ENCODE measurements at places on chromosomes 3 and 15.

GRCh38 chr3:12427551-12427950, 56.7 kb upstream of the TSEN2 start:
- DNase-seq, result no peak

DNA sequence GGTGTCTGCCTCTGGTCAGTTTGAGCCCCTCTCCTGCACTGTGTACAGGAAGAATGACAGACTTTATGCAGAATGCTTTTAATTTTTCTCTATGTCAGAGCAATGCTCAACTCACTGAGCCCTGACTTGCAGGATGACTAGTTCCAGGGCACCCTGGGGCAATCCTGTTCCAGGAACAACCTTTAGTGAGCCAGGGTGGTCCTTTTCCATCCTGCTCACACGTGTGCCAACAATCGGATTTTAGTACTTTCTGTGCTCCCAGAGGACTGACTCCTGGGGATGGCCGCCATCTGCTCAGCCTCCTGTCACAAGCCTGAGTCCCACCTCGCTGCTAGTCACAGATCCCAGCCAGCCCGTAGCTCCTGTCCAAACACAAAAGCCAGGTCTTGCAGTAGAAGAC, 48.2 kb upstream of the ALDH1A3 start:
- DNase-seq, result no peak

DNA sequence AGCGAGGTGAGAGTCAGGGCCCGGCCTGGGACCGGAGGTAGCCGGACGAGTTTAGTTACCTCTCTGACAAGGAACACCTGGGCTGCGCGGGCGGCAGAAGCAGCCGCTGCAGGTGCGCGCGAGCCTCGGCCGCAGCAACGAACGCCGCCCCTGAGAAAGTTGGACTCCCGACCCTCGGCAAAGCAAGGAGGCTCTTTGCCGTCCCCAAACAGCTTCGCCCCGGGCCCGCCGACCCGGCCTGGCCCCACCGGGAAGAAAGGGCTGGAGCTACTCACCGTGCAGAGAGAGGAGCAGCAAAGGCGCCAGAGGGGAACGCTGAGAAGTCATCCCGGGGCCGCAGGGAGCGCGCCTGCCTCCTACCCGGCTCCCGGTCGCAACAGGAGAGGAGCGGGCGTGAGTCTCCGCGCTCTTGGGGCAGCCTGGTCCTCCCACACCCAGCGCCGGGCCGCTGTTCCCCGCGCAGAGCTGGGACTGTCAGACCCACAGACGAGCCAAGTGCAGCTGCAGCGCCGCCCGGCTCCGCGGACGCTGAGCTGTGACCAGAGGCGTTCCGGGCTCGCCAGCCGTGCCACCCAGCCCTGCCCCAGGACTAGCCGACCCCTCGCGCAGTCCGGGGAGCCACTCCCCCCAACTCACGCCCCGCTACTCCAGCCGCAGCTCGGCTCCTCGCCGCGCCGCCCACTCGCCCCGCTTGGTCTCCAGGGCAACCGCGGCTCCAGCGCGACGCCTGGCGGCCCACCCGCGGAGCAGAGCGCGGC, at the start of gene IGSF11:
TSS of gene IGSF11 (minus strand) at position 591 of the 758 bp plus-strand sequence. CDS start at position 327, 264 bp downstream.
- peak; percentile 27 for DNase-seq

- DNase-seq, result no peak
These were observed 180.0 kb downstream of the CD47 start for GRCh38 chr3:107910713-107911259.

DNA sequence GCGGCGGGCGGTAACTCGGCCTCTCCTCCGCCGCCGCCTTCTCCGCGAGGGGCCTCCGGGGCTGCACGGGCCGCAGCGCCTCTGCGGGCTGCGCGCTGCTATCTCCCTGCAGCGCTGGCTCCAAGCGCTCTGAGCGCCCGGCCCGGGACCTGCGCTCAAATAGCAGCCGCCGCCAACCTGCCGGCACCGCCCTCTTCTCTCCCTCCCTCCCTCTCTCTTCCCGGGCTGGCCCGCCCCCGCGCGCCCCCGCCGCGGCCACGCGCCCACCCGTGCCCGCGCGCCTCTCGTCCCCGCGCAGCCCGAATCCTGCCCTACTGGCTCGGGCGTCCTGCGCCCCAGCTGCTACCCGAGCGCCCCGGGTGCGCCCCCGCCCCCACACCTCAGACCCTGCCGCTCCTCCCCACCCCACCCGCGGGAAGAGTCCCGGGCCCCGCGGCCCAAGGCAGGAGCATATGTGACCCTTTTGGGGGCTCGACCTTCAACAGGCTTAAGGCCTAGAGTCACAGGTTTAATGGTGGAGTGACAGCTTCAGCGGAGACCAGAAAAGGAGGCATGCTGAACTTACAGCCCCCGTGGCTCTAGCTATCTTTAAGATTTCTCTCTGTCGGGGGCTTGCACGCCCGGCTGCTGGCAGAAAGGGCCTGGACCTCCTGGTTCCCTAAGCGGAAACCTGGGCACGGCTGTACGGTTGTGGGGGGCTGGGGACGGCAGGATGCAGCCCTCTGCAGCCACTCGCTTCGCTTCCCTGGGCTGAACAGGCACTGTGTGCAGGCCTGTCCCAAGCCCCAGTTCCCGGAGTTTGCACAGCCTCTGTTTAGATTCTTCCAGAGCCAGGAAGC, at the start of gene CACNA2D2:
TSS of gene CACNA2D2 (minus strand) at position 131 of the 839 bp plus-strand sequence. CDS start 211 bp downstream, outside the sequence.
- peak; percentile 42 for DNase-seq

- DNase-seq, result no peak
These were observed 39.6 kb downstream of the CBLB start for GRCh38 chr3:105829229-105829628.

DNA sequence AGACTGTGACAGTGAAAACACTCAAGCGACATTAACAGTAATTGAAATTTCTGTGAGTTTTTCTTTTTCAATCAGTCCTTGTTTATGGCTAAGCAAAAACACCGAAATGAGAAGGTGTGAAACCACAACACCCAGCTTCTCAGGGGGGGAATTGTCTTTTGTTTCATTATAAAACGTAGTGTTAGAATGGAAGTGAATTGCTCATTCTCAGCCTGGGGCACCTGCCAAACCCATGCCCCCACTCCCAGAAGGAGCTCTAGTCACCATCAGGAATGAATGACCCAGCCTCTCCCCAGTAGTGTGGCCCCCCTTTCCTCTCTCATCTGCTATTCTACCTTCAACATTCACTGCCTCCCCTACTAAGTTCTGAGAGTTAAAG, 185.8 kb upstream of the CFAP20DC start:
- DNase-seq, result no peak

DNA sequence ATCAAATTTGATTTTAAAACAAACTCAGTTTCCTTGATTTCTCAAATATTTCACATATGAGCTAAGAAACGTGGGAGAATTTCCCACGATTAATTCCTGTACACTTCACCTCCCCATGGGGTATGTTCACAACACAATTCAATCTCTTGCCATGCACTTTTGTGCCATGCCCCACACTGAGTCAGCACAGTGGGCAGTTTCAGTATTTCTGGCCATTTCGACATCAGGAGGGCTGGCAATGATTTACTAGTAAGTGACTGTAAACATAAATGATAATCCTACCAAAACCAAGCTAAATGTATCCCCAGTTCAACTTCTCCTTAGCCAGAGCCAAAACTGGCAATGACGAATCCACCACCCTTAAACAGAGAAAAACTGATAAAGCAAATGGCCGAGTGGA, 293.6 kb downstream of the FGF12 start:
- no peak for DNase-seq

GRCh38 chr15:71732636-71733035, 77.7 kb upstream of the NR2E3 start:
- no peak for DNase-seq

DNA sequence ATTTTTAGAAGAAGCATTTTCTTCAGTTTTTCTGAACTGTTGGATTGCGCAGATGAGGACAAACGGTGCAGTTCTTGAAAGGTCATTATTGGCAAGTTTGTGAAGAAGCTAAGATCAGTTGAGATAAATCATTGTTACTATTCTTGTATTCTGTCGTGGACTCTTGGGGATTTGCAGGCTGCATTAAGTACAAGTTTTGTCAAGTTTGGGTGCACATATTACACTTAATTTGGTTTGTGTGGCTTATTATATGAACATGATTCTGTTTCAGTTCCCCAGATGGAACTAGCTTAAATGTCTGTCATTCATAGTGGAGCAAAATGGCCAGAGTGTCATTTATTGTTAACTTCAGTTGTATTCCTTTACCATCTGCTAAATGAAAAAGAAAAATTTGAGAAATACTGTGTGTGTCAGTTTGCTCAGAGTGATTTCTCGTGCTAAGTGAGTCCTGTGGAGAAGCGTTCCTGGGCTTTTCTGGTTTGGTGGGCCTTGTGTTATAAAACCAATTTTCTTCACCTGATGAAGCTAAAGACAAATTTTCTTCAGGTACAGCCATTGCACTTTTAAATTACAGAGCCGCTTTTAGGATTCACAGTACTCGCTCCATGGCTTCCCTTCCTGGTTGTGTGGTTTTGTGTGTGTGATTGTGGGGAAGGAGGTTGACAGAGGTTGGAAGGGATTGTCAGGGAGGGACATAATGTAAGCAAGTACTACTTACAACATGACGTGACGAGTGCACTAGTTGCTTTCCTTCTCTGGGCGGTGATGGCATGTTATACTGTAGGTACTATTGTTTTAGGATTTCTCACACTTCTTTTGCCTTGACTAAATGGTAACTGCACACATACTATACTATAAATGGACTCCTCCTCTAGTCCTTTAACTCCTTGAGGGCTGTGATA, 1.7 kb downstream of the AKAP13 start:
- DNase-seq, result no peak

DNA sequence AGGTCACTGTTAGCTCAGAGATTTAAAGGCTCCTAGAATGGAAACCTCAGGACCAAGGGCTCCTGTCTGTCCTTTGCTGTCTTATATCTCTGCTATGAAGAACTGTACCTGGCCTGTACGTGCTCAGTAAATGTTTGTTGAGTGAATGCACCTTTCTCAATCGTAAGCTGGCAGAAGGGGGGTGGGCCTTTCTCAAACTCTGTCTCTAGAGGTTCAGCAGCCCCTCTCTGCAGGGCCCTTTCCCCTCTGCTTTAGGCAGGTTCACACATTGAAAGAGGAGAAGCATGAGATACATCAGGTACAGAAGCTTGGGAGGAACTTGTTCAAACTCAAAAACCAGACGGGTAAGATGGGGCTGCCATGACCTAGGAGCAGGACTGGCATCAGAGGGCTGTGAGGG, 155.6 kb downstream of the GOLGA6L4 start:
- DNase-seq, result no peak

- DNase-seq, result no peak
These were observed 187.3 kb upstream of the BCL6 start for GRCh38 chr3:187932530-187932929.

GRCh38 chr3:134309987-134310700, 59.5 kb upstream of the RYK start:
- DNase-seq, result no peak

DNA sequence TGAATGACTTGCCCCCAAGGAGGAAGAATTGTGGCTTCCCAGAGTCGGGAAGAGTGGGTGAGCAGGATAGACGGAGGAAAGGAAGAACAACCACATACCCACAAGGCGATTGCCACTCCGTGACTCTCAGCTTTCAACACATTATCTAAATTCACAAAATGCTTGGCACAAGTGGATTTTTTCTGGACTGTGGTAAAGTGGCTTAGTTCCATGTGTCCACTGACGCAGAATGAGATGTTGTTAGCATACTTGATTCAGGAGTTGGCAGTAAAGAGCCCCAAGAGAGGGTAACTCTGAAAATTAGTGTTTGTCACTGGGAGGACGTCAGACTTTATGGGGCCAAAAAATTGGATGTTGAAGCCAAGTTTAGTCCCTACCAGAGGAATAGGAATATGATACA, 198.8 kb upstream of the CTNNB1 start:
- no peak for DNase-seq

GRCh38 chr15:47673232-47673761, 44.0 kb upstream of the SEMA6D start:
- DNase-seq, result no peak

DNA sequence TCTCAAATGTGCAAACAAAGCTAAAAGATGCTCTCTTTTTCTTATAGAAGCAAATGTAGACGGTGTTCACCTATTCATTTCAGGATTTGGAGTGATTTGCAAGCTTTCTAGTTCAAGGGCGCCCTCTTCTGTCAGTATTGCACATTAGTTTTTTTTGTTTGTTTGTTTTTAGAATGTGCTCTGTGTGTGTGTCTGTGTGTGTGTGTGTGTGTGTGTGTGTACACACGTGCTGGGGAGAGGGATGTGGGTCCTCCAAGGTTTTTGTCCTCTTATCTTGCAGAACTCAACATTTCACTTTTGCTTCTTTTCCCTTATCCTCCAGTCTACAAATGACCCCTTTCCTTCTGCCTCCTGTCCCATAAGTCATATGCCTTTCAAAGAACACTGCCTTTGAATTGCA, 23.5 kb downstream of the DNAH1 start:
- DNase-seq, result peak; percentile 5

DNA sequence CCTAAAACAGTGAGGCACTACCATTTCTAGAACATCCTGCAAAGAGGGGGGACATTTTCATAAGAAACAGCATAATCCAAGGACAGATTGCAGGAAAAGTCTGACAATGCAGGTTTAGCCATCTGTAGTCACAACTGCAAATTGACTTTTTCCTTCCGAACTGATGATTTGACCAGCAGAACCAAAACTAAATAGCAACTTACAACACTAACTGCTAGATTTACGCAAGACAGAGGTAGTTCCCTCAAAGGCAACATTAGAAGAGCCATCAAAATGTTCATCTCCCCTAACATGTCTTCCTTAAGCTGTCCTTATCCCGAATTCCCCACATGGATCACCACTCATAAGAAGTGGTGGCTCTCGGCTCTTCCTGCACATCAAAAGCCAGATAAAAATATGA, 129.6 kb downstream of the GADL1 start:
- DNase-seq, result no peak

GRCh38 chr3:107452436-107452835, 70.3 kb upstream of the BBX start:
- no peak for DNase-seq

- no peak for DNase-seq
These were observed 1.7 kb downstream of the ANKUB1 start for GRCh38 chr3:149790698-149791097.

DNA sequence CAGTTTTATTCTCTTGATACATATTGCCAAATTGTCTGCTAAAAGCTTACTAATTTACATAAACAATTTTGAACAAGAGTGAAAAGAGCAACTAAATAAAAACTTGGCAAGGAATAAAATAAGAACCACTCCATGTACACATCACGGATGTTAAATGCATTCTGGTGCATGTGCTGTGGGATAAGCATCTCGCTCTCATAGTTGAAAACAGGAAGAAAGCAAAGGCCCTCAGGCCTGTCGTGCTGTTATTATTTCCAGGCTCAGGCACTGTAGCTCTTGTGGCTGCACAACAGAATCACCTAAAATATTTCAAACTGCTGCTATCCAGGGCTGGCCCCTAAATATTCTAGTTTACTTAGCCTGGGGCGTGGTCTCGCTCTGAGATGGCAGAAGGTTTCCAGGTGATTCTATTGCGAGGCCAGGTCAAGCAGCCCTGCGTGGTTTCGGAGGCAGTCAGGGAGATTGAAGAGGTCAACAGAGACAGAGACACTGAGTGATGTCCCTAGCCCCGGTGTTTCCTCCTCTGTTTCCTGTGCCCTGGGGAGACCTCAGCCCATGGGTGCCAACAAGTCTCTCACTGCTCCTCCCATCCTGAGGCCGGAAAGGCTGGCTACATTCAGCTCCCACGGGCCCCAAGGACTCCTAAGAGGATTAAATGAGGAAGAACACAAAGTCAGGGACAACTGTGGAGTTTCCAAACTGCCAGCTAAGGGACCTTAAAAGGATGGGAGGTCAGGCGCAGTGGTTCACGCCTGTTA, 18.2 kb upstream of the PDIA5 start:
- DNase-seq, result no peak

All from stimulated activated CD4-positive, alpha-beta T cell treated with anti-CD3 and anti-CD28 coated beads, Interleukin-15, amount 100 ng/mL, for 1 hour (primary cell).